CMK (cell line): ENCODE measurements at places on chromosomes 2 and 18.
A peak's percentile ranks its signal among the peaks of the same experiment; 100 is the strongest.

DNA sequence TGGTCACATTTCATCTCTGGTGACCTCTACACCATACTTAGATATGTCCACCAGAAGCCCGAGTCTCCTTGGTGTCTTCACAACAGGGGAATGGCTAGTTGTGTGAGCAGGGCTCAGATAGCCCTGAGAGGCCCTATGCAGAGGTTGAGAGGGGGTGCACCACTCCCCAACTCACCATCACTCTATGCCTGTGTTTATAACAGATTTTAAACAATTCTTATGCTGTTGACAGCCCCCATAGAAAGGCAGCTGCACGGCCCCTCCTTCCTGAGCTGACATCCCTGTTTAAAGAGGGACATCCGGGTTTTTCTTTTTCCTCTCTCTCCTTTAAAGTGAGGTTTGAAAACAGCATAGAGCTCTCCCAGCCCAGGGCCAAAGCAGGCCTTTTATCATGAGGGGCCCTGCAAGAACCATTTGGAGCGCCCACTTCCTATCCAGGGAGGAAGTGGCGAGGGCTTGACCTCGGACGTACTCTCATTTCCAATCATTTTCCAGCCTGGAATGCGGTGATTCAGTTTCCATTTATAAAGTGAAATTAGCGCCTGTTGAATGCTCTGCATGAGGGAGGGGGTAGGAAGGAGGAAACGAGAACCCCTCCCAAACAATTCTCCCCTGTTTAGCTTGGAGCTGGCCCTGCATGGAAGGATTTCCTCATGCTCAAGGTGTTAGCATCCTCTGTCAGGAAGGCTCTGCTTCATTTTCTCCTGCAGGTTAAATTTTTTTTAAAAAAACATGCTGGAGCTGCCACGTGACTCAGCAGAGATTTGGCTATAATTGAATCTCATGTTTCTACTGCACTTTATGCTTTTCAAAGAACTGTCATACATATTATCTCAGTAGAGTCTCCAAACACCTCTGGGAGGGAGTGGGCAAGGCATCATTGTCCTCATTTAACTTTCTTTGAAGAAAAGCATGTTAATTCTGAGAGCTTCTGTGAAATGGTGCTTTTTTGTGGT lies 117.5 kb downstream of the DDX1 start:
- no peak for DNase-seq

DNA sequence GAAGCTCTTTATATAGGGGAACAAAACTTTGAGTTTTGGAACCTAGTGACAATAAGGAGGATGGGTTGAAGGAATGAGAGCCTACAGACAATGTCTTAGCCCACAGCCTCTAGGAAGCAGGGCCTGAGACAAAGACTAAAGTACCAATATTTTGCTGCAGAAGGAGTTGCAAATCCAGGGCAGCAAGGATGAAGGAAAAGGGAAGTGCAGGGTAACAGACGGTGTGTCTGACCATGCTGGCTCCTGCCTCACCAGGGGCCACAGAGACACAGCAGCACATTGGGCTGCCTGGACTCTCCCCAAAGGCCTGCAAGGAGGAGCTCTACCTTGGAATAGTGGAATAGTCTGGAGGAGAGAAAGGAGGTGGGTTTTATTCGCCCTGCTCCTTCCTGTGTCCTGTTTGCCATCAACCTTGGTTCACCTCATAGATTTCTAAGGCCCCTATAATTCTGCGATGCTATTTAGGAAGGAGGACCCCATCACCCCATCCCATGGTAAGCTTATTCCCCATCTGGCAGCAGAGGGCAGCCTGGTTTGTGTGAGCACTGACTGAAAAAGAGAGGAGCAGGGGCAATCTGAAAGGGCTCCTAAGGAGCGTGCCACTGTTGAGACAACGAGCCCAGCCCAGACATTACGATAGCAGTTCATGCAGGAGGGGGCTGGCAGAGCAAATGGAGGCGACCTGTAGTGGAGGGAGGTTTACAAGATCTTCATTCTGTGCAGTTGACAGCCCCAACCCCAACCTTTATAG lies 143.4 kb downstream of the MGAT5 start:
- DNase-seq: no peak

- DNase-seq: no peak
Measured at GRCh38 chr2:226797289-226797988, 2.2 kb downstream of the IRS1 start.

- no peak for DNase-seq
Measured at GRCh38 chr2:42180300-42180699, 11.1 kb downstream of the EML4 start.

- no peak for DNase-seq
Measured at GRCh38 chr2:168231609-168232241, 15.7 kb downstream of the STK39 start.

DNA sequence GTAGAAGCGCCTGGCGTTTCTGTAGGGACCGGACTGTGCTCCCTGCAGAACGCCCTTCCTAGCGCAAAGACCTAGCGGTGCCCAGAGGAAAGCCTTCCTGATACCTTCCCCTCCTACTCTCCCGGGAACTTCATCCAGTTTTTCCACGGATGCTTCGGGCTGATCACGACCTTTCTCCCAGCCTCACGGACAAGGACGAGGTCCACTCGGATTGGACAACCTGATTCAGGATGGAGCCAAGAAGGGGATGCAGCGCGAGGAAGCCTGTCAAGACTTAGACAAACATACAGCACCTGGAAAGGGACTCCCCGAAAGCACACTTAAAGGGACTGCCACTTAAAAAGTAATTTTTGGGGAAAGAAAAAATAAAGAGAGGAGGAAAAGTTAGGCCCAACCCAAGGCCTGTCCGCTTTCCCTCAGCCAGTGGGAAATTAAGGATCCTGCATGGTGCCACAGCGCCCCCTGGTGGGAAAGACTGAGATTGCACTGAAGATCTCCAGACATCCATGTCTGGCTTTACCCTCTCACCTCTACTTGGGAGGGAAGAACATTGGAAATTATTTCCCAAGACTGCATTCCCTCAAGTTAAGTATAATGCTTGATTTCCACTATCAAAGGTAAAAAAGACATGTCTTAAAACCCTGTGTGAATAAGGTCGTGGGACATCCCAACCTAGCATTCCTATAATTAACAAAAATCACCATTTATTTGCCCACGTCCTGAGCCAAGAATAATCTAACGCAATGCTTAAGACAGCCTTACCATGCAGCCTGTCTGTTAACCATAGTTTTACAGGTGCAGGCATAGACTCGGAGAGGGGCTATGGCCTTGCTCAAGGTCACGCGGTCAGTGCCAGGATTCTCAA lies 13.4 kb upstream of the COPS8 start:
- peak; percentile 27 for DNase-seq

DNA sequence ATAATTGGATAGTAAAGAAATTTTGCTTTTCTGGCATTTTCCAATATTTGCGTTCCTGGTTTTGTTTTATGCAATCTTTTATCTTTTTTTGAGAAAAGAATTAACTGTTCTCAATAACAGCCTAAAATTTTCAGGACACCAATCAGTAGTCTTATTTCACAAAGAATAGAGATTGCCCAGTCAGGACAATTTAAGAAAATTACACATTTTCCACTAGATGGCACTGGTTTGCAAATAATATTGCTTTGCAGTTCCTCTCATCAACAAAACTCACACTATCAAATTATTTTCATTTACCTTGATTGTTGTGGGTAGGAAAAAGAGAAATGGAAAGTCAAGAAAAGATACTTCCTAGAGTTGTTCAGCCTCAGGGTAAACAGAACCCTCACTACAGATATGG lies 2.4 kb upstream of the RBM45 start:
- DNase-seq: no peak

DNA sequence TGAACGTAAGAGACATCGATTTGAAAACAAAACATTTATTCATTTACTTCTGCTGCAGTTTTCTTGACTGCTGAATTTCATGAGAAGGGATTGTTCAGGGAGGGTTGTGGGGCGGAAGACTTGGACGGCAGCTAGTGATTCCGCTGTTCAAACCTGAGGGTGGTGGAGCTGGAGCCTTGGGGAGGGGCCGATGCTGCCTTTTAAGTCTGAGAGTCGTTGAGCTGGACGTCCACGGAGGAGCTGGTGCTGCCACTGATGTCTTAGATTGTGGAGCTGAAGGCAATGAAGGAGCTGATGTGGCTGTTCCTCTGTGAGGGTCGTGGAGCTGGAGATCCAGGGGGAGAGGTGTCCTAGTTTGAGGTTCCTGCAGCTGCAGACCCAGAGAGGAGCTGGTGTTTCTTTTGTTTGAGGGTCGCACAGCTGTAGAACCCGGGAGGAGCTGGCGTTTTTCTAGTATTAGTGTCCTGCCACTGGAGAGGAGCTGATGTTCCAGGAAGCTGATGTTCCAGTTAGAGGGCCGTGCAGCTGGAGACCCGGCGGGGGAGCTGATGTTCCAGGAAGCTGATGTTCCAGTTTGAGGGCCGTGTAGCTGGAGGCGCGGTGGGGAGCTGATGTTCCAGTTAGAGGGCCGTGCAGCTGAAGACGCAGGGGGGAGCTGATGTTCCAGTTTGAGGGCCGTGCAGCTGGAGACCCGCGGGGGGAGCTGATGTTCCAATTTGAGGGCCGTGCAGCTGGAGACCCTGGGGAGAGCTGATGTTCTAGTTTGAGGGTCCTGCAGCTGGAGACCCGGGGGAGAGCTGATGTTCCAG lies 150.9 kb downstream of the RTP5 start:
- no peak for DNase-seq

DNA sequence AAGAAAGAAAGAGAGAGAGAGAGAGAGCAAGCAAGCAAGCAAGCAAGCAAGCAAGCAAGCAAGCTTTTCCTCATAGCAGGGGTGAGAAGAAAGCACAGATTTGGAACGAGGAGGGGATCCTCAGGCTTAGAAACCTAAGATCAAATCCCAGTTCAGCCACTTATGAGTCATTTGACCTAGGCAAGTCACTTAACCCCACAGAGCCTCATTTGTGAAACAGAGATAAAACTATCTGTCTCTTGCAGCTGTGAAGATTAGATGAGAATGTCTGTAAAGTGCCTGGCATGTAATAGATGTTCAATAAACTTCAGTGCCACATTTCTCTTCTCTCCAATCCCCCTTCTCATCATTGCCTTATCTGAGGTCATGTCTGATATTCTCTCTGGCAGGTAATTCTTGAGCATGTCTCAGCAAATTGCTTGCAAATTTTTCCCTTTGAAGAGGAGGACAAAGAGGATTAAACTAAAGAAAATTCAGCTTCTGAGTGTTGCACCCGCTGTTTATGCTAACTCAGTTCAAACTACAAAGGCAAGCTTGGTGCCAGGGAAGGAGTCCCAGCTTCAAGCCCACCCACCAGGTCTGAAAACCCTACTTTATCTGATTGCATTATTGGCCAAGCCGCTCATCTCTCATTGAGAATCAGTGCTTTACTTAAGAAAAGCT lies 20.3 kb downstream of the ALK start:
- DNase-seq: no peak

DNA sequence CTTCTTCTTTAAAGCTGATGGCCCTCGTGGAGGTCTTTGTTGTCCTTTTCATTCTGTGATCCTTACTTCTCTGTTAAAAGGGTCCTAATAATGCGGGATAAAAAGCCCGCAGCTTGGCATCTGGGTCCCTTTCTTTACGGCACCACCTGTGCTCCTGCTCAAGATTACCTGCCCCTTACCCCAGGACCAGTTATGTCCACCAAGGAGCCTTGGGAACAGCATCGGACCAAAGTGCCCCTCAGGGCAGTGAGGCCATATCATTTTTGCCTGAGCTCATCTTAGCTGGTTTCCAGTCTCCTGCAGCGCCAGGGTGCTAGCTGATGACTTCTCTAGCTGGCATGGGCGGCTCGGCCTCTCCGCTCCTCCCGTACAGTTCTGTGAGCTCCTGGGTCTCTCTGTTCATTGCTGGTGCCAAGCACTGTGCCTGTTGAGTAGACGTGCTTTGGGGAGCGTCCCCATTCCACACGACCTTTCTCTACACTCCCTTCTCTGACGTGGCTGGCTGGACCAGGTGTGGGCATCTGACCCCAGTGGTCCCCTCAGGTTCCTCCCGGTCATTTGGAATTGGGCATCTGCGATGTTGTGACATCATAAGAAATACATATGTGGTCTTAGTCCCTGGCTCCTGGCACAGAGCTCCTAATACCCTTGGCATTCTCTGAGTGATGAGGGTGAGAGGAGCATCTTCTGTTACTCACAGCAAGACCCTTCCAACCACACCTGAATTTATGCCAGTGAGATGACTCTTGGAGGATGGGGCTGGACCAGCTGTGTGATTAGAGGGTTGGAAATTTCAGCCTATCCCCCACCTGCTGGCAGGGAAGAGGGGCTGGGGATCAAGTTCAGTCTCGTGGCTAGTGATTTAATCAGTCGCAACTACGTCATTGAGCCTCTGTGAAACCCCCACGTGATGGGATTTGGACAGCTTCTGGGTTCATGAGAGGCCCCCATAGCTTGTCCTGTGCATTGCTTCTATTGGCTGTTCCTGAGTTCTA lies 134.2 kb upstream of the HS6ST1 start:
- no peak for DNase-seq

GRCh38 chr2:74424139-74424992 lies 2.8 kb downstream of the WDR54 start:
- no peak for DNase-seq

- DNase-seq: no peak
Measured at GRCh38 chr2:197208841-197209240, 101.7 kb downstream of the ANKRD44 start.

DNA sequence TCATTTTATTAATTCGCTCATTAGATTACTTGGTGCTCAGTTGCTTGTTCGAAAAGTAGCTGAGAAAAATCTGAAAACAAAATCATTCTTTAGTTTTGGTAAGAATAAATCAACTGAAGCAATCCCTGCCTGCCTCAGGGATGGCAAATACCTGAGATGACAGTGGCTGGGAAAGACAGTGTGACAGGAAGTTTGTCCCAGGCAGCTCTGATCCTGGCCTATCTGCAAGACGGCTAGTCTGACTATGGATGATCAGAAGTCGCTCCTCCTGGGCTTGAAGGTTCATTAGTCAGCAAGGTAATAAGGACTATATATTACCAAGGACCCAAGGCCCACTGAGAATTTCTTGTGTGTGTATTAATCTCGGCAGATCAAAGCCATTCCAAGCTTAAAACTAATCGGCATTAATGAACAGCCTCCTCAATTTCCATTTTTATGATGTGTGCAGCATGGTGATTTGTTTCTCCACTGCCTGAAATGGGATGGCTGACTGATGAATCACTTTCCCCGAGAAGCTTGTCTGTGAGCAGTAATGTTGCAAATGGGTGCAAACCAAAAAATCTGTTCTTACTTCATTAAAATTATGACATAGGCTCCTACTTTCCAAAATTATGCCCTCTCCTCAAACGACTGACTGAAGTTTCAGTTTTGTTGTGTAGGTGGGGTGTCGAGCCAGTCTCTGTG lies 199.9 kb downstream of the ACTR3 start:
- DNase-seq: no peak

DNA sequence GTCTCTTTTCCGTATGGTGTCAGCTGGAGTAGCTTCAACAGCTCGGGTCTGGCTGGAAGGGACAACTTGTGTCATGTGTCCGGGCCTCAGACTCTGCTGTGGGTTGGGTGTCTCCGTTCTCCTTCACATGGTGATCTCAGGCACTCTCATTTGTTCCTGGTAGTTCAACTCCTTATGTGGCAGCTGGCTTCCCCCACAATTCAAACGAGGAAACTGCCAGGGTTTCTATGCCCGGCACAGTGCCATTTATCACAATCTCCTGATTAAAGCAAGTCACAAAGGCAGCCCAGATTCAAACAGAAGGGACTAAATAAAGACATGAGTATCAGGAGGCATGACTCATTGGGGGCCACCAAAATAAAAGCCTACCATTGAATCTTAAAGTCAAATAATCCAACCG lies 22.7 kb downstream of the MRO start:
- no peak for DNase-seq
